ENCODE measurements at places on chromosomes 7 and 10.

DNA sequence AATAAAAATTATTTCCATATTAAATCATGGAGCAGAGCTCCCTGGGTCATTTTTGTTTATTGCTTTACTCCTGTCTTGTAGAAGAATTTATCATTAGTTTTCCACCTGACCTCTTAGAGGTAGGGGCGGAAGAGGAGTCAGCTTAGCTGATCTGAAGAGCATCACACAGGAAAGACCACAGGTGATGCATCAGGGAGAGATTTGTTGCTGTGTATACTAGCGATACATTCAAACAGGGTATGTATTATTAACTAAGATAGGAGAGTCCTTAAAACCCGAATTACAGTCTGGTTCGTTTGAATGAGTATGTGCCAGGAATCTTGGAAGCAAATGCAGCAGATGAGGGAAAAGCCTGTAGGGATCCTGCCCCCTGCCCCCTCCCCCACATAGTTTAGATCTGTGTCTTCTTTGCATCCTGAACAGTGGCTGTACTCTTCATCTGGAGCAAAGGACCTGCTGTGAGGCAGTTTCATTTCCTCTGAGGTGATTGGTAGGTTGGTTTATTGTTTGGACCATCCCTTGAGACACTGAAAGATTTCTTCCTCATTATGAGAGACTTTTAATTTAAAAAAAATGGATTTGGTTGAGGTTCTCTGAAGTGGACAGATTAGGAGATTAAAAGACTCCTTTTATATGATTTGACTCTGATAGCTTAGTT, 177.0 kb downstream of the SND1 start:
- no peak for DNase-seq

- no peak for DNase-seq
Measured at GRCh38 chr7:55117286-55117685, 98.5 kb downstream of the EGFR start.

- no peak for DNase-seq
Measured at GRCh38 chr7:146094356-146094755, 22.2 kb upstream of the CNTNAP2 start.

DNA sequence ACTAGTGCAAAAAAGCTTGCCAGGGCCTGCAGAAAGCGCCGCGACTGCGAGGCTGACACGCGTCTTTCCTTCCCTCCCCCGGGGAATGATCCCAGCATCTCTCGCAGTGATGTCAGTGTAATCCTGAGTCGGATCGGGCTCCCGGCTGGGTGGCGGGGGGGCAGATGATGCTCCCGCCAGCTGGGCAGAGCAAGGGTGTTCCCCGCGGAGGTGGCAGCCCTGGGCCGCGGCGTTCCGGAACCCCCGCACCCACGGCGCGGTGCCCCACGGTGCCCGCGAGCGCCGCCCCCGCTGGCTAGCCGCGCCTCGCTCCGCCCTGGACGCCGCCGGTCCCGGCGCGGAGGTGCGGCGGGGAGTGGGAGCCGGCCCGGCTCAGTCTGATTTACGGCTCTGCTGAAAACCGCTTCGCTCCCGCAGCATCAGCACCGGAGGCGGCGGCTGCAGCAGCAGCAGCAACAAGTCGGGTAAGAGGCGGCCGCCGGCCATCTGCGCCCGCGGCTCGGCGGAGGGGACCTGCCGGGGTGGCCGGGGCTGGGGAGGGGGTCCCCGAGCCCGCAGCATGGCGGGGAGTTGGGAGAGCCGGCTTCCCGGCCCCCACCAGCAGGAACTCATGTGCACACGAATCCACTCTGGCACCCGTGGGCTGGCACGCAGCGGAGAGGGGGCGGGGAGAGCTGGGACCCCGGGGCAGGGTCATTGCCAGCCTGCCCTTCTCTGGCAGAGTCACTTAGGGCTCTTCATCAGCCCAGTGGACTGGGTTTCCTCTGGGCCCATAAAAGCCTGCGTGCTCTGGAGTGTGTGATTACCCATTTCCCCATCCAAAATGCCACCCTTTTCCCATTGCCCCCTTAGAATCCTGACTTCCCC, at the start of gene ZNF365:
ZNF365 (plus strand) TSS at position 375 of the 867 bp plus-strand sequence. CDS start 1,825 bp downstream, outside the sequence.
- DNase-seq = peak; percentile 40

- DNase-seq = peak; percentile 35
Measured at GRCh38 chr10:129963641-129964501, at the start of gene EBF3. EBF3 (minus strand) TSS chr10:129964274; CDS start chr10:129963768, 506 bp downstream.

DNA sequence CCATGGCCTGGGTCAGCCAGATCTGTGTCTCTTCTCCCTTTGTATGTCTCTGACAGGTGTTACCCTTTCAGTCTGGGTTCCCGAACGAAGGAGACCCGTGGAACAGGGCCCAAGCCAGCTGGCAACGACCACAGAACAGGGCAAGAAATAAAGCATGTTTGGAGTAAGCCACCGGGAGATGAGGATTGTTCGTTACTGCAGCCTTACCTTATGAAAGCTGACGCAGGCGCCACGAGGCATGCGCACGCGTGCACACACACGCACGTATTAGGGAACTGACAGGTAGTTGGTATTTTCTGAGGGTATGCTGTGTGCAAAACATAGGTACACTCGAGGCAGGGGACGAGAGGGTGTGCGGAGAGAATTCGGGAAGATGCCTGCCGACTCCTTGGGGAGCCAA, 46.4 kb upstream of the ENO4 start:
- DNase-seq = no peak

- DNase-seq = no peak
Measured at GRCh38 chr7:99308461-99309074, 17.1 kb upstream of the ARPC1A start.

- no peak for DNase-seq
Measured at GRCh38 chr10:28047061-28047460, 48.2 kb upstream of the ODAD2 start.

GRCh38 chr7:516216-516605, 3.4 kb downstream of the PDGFA start:
- no peak for DNase-seq

DNA sequence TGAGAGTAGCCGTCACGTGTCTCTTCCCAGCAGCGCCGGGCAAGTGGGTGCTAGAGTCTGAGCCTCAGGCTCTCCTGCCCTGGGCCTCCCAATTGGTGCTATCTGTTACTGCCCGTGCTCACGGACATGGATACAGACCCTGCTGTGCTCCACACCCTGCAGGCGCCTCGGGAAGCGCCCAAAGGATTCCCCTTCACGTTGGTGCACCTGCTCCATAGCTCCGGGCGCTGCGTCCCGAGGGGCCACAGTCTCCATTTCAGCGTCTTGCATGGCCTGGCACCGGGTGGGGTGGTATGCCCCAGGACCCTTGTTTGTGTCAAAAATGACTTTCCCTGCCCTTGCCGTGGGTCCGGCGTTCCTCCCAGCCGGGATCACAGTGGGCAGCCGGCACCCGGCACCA, 13.8 kb upstream of the ZNF212 start:
- DNase-seq = no peak

GRCh38 chr7:55285665-55286064, 79.5 kb upstream of the LANCL2 start:
- no peak for DNase-seq

DNA sequence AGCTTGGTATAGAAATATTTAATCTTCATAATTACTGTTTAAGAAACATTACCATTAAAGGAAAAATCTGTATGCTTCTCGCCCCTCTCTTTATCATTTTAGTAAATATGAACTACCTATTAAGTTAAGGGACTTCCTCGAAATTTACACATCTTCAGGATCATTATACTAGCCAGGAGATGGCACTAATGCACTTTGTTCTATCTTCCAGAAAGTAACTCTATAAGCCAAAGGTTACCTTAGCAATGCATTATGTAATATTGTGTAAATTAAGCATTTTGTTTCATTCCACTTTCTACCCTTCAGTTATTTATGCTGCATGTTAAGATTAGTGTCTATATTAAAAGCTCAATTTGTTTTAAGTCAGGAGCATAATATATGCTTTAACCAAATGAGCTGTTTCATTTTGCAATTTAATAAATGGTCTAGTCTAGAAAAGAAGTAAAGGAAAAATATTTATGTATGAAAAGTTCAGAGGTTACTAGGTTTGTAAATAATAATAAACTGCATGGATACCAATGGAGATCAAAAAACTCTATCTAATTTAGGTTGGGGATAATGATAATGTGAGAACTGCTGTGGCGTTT, 128.5 kb downstream of the ANKRD7 start:
- no peak for DNase-seq

GRCh38 chr7:112940314-112940732, 146.3 kb downstream of the GPR85 start:
- DNase-seq = no peak

DNA sequence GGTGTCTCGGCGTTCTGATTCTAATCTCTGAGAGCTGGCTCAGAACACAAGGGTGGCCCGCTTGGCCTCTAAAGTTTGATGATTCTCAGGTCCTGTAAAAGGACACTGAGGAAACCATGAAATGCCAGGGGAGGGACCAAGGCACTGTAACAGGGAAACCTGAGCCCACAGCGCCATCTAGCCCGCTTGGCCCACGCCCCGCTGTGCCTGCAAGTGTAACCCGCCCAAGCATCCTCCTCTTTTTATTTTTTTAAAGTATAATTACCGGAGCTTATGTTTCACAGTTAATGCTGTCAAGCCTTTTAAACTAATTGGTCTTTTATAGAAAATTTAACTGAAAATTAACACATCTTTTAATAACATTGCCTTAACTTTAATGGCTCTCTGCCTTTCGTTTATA, 734.7 kb downstream of the KCNMA1 start:
- DNase-seq = no peak

- DNase-seq = no peak
Measured at GRCh38 chr7:131961054-131961680, 404.7 kb upstream of the PODXL start.

- no peak for DNase-seq
Measured at GRCh38 chr10:25682203-25682851, 251.7 kb upstream of the MYO3A start.

GRCh38 chr10:130461631-130462030, 325.4 kb downstream of the GLRX3 start:
- DNase-seq = no peak

DNA sequence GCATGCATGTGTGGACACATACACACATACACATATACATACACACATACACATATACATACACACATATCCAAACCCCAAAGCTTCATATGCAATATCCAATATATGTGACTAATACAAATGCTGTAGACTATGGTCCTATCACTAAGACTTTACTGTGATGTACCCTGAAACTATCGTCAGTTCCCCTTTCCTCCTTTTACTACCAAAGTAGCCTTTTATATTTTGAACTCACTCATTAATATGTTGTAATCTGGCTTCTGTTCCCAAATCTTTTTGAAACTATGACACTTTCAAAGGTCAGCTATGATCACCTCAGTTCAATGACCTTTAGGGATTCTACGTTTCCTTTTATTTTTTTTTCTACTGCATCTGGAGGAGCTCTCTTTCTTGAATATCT, 64.8 kb upstream of the TFEC start:
- no peak for DNase-seq
